ENCODE measurements at places on chromosomes 3 and 15.

GRCh38 chr3:16999161-16999560, 114.4 kb downstream of the PLCL2 start:
- no peak for DNase-seq

GRCh38 chr3:18499301-18499700, 74.2 kb upstream of the SATB1 start:
- no peak for DNase-seq

- DNase-seq: no peak
Observed at GRCh38 chr15:71451130-71451529, 335.9 kb downstream of the THSD4 start.

DNA sequence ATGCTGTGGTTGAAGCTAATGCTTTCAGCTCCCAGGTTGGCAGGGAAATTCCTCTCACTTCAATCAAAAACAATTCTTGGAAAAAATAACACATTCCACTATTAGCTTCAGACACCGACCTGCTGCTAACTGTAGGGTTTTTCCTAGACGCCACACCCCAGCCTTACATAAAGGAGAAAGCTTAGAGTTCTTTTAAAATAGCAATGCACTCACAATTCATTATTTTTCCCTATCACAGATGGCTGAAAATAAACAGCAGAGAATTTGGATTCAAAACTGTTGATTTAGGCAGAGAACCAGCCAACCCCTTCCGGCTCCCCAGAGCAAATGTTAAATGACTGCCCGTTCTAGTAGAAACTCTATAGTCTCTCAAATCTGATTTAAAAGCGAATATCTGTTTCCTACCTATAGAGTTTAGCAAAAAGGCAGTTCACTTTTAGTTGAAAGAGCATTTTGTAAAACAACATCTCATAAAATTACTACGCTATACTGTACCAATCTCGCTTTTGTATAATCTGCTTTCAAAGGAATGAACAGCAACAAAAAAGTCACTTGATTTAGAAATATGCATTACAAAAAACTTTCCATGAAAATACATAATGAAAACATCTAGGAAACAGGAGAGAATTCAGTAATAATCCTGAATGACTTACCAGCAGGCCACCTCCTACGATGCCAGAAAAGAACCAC, 586 bp downstream of the TM4SF1 start:
- DNase-seq: no peak

- no peak for DNase-seq
Observed at GRCh38 chr3:72724070-72724469, 124.2 kb downstream of the SHQ1 start.

GRCh38 chr3:150747886-150748683, 14.9 kb downstream of the SIAH2 start:
- no peak for DNase-seq

GRCh38 chr15:33100314-33100713, 94.2 kb downstream of the FMN1 start:
- no peak for DNase-seq

DNA sequence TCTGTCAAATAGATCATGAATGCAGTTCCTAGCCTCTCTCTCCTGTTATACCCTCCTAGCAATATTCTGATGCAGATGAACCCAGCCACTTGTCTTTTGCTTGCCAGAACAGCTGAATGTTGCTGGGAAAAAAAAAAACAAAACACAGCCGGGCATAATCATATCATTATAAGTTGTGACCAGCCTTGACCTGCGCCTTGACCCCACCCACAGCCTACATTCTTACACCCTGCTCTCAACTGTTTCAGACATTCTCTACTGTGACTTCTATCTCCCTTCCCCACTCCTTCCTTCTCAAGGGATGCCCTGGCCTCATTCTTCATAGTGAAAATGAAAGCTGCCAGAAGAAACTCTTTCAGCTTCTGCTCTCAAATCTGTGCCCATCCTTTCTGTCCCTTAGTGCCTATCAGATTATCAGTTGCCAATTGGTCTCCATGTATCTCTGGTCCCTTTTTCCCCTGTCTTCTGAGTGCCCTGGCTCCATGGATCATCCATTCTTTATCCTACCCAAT, 389.1 kb upstream of the TPRG1 start:
- no peak for DNase-seq

- DNase-seq: no peak
Observed at GRCh38 chr3:46536758-46537157, 29.3 kb downstream of the LRRC2 start.

GRCh38 chr3:52321481-52321880, 5.4 kb downstream of the DNAH1 start:
- DNase-seq: no peak
